HT1080 (cell line): ENCODE measurements at places on chromosomes 16 and 17.

- DNase-seq, result peak; percentile 68
Observed at GRCh38 chr16:73196670-73197069, 148.7 kb upstream of the ZFHX3 start.

- no peak for DNase-seq
Observed at GRCh38 chr17:15970500-15970899, 25.6 kb downstream of the ADORA2B start.

DNA sequence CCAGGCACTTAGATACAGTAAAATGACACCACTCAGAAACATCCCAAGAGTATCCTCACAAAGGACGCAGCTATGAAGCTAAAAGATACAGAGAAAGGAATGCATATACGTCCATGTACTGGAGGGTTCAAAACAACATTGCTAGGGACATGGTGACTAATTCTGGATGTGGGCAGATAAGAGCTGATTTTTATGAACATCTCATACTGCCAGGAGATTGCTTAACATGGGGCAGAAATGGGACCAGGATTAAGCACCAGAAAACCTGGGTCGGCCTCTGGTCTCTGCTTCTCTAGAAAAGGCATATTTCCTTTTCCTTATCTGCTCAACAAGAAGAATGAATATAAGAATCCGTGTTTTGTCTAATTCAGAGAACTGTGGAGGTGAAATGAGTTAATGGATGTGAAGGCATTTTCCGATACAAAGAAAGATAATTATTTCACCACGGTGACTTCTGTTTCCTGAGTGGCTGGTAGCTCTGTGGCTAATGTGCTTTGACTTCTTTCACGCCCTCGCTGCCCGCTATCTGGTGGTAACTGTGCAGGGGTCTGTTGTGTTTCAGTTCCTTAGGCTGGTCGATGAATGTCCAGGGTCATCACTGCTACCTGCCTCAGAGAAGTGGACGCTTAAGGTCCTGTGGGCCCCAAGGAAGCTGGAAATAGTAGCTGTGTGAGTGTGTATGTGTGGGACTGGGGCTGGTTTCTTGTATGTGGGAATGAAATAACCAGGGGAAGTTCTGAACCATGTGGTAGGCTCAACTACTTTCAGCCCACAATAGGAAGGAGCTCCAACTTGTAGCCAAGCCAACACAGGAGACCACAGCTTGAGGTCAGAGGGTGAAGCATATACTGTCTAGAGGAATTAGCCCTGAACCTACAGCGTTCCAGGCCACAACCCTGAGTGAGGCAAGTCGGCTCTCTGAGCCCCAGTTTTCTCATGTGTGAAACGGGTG is 15.8 kb upstream of the CCL5 start:
- DNase-seq, result no peak

- DNase-seq, result no peak
Observed at GRCh38 chr17:8397636-8398035, at the start of gene RNF222. RNF222 (minus strand) TSS chr17:8397827; CDS start chr17:8393461, 4,366 bp downstream.

DNA sequence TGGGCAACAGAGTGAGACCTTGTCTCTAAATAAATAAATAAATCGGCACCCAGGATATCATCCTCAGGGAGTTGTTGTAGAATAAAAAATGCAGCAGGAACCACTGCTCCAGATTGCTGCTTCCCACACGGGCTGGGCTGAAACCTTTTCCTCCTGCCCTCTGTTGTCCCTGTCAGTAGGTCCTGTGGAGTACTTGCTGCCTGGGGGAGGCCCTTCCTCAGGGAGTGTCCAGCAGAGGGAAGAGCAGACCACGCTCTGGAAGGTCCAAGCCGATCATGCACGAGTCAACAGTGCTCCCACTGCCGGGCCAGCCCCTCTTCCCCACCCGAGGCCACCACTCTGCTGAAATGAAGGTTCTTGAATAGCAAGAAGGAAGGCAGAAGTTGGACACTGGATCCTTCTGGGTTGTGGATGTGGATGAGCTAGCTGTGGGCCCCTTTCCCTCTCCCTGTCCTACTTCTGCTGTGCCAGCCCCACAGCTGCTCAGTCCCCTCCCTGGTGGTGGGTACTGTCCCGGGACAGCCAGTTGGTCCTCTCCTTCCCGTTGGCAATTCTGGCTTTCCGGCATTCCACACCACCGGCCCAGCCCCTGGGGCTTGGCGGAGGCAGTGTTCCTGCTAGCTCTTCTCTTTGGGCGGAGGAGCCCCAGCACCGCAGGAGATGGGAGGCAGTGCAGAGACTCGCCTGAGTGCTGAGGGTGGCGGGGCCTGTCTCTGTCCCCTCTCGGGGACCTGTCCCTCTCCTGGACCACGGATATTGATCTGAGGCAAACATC is 10.8 kb downstream of the CDK5R1 start:
- peak; percentile 44 for DNase-seq

DNA sequence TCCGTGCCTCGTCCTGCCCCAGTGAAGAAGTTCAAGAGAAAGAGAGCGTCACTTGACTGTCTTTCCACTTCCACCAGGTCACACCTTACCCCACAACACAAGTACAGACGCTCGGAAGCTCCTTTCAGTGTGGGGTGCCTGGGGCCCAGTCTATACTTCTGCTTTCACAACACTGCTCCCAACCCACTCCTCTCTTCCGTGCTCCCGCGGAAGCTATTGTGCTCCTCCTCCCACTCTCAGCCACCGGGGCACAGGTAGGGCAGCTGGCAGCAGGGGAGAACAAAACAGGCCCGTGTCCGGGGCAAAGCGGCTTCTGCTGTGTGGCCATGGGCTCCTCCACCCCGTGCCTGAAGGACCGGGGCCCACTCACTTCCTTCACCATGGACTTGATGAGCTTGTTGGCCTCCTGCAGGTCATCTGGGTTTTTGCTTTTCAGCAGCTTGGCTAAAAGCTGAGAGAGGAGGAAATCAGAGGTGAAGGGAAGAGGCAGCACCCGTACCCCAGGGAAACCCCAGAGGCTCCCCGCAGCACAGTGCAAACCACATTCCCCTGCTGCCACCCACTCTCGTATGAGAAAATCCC is 18.9 kb downstream of the GGA3 start:
- DNase-seq, result no peak

GRCh38 chr17:29292992-29293889 is 707 bp downstream of the NUFIP2 start:
- peak; percentile 24 for DNase-seq

DNA sequence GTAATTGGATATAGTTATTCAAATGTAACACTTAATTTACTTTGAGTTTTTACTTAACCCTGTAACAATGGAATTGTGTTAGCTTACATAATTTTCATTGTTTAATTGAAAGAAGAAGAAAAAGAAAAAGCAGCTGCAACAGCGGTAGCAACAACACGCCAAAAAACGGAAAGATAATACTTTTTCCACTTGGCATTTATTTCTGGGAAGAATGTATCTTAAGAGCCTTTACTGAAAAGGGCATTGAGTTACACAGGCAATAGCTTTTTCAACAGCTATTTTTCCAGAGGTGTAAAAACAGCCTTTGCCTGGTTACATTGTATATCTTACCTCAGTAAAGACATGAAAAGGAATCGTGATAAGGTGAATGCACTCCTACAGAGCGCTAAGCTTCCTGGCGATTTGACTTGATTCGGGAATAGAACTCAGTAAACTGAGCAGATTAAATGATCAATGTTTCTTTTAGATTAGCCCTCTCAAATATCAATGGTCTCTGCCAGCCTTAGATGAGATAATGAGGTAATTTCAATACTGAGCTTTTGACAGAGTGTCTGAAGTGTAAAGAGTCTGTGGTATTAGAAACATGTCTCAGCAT is 311.3 kb downstream of the CDH13 start:
- DNase-seq, result no peak

DNA sequence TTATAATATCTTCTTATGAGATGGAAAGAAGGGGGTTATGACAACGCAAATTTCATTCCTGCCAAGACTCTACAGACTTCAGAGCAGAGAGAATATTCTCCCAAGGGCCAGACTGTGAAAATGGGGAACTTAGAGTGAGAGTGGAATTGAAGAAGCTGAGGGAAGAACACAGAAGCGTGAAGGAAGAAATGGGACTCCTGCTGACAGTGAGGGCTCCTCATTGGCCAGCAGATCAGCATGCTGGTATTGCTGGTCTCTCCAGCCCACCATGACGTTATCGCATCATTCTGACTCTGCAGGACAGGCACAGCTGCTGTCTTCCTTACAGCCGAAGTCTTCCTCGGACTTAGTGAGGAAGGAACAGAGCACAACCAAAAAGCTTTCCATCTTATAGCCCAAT is 24.3 kb downstream of the CCL4 start:
- DNase-seq, result no peak

DNA sequence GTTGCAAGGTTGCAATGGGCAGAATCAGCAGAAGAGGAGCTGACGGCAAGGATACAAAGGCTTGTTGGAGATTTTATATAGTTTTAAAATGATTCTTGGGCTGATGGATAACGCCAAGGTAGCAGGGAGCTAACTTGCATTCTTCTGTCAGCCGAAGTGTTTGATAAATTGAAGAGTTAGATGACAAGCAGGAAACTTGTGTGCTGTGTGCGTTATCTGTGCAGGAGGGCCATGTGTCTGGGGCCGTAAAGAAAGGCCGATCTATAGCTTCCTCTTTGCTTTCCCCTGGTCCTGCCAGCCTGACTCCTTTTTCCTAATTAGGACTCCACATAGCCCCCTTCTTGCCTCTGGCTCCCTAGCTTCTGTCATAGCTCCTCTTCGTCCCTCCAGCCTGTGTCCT is 6.7 kb upstream of the WWOX start:
- no peak for DNase-seq

- DNase-seq, result no peak
Observed at GRCh38 chr16:47523342-47524006, 62.3 kb downstream of the PHKB start.

DNA sequence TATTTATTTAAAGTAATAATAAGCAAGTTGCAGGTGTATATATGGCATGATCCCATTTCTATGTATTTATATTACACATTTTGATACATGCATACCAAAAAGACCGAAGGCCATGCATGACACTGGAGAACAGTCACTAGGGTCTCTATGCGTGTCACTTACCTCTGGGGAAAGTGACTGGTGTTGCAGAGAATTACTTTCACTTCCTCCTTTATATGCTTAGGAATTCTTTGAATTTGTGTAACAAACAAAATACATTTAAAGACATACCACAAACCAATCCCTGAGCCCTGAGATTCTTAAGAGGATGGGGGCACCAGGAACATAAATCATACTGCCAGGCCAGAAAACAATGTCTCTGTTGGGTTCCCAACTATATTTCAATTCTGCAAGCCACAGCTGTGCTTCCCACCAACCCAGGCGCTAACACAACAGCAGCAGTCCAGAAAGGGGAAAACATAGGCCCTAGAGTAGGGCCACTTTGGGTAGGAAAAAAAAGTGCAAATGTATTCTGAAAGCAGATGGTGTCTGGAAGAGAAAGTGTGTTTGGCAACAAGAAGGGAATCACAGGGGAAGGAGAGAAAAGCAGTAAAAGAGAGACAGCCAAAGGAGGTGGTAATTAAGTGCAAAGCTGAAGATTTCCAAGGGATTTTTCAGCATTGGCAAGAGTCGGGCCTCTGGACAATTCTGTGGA is 24.5 kb upstream of the HYDIN start:
- DNase-seq, result no peak

DNA sequence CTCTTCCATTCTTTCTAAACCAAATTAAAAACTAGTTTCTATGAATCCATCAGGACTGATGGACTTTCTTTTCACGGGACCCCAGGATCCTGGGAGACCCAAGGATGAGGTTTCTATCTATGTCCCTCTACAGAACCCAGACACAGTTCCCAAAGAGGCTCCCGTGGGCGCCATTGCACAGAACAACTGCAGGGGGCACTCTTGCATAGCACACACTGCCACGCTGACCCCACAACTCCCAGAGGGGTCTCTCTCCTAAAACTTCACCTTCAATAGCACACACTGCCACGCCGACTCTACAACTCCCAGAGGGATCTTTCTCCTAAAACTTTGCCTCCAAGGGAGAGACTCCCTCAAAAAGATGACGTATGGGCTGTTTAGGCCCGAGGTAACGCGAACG is 9.0 kb downstream of the ABR start:
- no peak for DNase-seq

DNA sequence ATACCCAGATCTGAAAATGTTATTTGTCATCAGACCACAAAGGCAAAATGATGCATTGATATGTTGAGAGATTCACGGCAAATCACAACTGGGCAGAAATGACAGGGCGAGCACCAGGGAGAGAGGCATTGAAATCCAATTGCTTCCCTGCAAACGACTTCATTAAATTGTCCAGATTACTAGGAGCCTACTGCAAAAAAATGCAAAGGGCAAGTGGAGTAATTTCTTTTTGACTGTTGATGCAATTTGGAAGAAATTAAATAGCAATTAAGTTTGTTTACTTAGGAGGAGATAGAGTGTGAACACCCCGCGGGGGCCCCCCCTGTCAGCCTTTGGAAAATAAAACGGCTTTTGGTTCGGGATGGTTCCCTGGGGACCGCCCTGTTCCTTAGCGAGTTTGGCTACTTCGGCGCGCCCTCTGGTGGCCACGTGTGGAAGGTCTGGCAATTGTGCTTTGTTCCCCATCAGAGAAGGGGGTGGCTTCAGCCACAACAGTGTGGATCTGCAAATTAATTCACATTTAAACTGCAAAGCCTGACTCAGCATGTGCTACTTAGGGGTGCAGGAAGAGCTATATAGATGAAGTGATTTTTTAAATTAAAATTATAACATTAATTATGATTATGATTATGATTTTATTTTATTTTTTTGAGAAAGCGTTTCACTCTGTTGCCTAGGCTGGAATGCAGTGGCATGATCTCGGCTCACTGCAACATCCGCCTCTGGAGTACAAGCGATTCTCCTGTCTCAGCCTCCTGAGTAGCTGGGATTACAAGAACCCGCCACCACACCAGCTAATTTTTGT is 14.5 kb upstream of the TMC7 start:
- DNase-seq, result peak; percentile 69

- DNase-seq, result peak; percentile 46
Observed at GRCh38 chr16:56950881-56951771, 10.6 kb upstream of the CETP start.

DNA sequence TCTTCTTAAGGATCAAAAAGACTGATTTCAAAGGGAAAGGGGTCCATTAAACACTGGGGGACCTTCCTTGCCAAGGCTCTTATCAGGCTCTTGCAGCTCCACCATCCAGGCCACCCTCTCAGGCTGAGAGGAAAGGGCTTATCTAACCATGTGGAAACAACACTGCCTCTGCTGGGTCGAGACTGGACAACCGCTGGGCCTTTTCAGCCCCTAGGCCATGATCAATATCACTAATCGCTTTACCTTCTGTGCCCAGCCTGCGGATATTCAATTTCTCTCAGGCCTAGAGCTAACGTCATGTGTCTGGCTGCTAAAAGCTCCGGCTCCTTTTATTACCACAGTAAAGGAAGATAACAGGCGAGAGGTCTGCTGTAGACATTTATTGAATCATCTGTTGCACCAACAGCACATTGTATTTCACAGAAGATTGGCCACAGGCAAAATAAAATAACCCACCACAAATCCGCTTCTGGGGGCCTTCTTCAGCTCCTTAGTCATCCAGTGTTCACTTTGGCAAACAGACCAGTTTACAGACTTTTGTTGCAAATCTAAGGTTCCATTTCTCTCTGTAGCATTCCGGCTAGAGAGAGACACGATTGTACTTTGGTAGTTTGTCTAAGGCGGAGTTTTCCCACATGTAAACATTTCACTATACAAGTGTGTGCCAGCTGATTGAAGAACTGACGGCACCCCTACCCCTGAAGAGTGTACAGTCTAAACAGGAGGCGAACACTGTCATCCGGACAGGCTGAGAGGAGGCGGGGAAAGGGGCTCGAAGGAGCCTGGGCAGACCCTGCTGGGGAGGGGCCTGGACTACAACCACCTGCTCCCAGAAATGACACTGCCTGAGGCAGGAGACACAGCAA is 13.9 kb downstream of the CYB561 start:
- DNase-seq, result no peak

- peak; percentile 2 for DNase-seq
Observed at GRCh38 chr16:17302620-17303019, 168.1 kb downstream of the XYLT1 start.

GRCh38 chr17:83160443-83161297 is 81.3 kb downstream of the METRNL start:
- no peak for DNase-seq
